Immature natural killer cell (primary cell): ENCODE measurements at places on chromosomes 4 and X.

GRCh38 chr4:78863254-78863869 lies 75.9 kb downstream of the PAQR3 start:
- DNase-seq: no peak

- no peak for DNase-seq
Observed at GRCh38 chr4:11769434-11769833, 340.7 kb upstream of the HS3ST1 start.

DNA sequence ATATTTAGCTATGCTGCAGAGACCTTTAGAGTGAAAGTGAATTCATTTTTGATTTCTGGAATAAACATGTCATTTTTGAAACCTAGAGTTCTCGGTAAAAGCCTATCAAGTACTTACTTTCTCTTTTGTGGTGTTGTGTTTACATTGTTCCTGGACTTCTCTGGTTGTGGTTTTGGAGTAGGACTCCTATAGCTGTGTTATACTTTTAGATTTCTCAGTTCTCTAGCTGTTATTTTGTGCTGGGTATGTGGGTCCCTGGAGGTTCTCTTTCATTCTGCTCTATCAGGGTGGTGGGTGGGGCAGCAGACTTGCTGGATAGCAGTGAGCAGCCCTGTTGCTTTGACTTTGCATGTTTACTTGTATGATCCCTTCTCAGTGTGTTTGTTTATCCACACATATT lies 25.6 kb upstream of the MSMO1 start:
- peak; percentile 7 for DNase-seq

DNA sequence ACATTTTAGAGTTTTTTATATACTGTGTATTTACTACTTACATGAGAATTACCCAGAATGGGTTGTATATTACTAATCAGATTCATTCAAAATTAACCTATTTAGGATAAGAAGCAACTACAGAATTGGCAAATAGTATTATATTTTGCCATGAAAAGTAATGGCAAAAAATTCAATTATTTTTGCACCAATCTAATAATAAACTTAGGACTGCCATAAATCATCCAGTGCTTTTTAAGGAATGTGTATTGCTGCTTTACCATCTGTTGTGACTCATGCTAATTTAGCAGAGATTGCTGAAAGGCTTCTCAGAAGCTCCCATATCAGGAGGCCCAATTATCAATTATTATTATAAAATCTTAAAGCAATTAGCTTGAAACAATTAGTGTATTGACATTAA lies 24.0 kb downstream of the NPY2R start:
- no peak for DNase-seq

DNA sequence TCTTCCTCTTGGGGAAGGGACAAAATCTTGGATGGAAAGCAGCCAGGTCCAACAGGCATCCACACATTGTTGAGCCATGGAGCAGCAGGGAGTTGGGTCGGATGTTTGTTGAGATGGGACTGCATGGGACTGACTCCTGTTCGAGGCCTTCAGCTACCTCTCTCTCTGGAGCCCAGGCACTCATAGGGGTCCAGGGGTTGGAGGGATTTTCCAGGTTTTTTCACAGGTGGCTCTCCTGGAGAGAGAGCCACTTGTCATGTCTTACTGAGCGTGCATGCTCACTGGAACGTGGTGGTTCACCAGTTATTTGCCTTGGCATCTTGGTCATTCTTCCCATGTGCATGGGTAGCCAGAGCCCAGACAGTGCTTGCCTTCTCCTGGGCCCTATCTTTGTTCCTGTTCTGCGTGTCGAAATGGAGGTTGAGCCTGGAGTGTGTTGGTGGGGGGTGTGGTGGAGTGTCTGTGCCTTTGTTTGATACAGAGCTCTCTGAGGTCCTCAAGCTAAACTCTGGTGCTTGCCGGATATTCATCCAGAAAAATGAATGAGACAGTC lies 60.6 kb downstream of the NBDY start:
- no peak for DNase-seq

- no peak for DNase-seq
Observed at GRCh38 chrX:110284159-110284558, 33.7 kb downstream of the AMMECR1 start.

DNA sequence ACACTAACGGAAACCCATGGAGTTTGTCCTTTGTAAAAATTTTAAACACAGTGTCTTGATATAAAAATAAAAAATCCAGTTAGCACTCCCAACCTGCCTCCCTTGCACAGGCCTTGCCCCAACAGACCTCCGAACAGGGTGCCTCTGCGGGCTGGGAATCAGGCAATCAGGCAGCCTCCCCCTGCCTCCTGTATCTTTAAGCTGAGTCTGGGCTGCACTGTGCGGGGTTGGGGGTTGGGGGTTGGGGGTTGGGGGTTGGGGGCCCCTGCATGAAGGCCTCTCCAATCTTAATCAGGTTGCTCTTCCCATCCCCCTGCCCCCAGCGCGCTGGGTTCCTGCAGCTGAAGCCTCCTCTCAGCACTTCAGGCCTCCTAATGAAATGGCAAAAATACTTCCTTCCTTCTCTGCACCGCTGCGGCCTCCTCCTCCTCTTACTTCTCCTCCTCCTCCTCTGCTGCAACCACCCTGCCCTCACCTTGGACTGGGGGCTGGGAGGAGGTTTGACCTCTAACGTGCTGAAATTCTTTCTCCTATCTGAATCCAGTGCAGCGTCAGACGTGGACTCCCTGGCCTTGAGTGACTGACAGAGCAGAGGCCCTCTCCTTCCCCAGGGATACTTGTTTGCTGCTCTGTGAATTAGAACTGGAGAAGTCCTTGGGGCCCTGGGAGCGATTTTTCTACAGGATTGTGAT lies 26.6 kb downstream of the NLGN3 start:
- no peak for DNase-seq

GRCh38 chr4:41215969-41216293 lies 1.6 kb upstream of the APBB2 start:
- no peak for DNase-seq

GRCh38 chrX:47380268-47380667 lies 9.9 kb downstream of the ZNF157 start:
- peak; percentile 68 for DNase-seq

DNA sequence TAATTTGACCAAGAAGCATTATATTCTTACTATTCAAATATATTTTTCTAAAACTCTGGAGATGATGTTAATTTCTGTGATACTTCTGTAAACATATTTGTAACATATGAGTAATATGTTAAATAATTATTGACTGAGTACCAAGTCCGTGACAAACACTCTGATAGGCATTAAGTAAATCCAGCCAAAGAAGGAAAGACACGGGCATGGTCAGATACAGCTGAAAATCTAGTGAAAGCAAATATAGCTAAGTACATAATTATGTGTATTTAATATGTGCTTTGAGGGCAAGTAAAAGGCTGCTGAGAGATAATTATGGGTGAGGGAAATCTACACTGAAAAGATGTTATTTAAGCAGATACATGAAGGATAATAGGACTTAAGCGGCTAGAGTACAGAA lies 1263.6 kb upstream of the ADGRL3 start:
- DNase-seq: no peak

- no peak for DNase-seq
Observed at GRCh38 chrX:69813677-69814076, 197.8 kb downstream of the EDA start.

DNA sequence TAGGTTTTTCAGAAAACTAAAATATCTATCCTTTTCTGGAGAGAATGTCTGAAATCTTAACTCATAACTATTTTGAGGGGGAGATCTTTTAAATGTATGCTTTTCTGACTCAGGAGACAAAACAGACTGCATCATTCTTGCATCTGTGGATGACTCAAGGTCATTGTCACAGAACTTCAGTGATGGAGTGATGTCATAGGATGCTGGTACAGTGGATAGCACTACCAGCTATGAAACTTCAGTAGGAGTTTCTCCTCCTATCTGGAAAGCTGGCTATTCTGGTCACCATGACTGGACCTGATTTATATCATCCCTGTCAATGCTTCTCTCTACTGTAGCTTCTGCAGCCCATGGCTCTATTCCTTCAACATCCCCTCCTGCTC lies 50.3 kb downstream of the PARM1 start:
- DNase-seq: no peak

- no peak for DNase-seq
Observed at GRCh38 chrX:20147561-20147960, 5.9 kb upstream of the EIF1AX start.

DNA sequence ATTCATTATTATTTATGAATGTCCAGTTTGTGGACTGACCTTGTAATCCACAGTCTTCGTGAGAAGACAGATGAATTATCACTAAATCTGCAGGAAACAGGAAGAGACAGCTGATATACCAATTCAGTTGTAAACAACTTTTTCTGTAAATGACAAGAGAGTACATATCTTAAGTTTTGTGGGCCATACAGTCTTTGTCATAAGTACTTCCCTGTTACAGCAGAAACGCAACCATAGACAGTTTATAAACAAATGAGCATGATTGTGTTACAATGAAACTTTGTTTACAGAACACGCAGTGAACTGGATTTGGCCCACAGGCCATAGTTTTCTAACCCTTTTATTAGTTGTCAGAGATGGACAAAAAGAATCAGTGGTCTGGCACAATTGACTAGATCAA lies 443.4 kb downstream of the PDGFC start:
- no peak for DNase-seq

GRCh38 chr4:128630871-128631270 lies 178.6 kb upstream of the JADE1 start:
- DNase-seq: no peak

DNA sequence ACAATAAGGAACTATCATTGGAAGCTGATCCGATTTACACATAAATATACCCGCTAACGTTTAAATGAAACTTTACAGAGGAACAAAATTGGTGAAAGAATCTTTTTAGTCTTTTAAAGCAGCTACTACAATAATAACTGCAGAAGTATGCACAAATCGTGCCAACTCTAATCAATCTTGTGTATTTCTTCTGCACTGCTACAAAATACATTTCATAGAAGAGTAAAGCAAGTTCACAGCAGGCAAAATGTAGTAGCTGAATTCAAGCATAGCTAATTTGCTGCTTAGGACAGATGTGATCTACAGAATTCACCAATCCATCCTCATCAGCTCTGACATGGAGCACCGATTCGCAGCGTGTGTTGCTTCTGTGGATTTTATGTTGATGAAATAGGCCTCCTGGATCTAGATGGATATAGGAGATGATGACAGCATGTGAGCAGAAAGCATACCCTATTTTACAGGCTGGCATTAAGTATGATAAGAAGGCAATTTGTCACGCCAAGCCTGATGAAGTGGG lies 367.3 kb upstream of the FGF13 start:
- DNase-seq: no peak

DNA sequence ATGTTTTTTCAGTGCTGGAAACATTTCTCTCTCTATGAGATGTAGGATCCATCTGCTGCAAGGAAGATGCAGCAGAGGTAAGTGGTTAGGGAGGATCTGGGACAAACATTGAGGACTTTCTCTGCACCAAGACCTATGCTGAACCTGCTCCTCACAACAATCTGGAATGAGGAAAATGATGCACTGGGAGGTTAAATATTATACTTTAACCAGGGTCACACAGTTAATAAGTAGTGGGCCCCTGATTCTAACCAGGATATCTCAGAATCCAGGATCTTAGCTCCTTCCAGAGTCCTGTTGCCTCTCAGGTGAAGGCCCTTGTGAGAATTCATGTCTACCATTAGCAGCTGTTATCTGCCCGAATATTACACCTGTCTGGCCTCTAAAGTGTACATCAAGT lies 7.0 kb downstream of the CXCL9 start:
- DNase-seq: no peak

DNA sequence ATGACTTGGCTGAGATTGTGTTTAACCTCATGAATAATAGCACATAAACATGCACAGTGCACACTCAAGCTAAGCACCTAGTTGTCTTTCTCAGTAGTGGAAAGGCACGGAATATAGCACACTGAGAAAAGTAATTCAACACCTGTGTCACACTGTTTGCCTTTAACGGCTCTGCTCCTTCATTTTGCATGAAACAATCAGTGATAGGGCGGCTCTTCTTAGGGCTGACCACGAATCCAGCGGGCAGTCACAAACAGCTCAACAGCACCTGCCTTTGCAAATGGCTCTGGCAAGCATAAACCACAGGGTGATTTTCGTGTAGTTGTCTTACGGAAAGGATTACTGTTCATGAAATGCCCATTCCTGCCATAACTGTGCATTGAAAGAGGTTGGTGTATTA lies 954.0 kb upstream of the TENM3 start:
- DNase-seq: no peak

DNA sequence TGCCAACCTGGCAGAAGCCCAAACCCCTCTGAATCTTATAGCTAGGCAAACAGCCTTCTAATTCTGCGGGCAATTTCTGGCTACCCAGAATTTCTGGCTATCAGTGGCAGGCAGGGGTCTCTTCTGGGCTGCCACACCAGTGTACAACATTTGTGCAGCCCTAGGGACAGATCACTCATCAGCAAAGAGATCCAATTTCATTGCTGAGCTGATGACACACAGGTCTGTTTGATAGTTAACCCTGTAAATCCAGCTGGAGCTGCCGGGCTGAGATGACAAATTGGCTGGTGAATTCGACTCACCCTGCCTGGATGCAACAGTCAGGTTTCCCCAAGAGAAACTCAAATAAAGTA lies 2.4 kb downstream of the MID1 start:
- no peak for DNase-seq

- DNase-seq: no peak
Observed at GRCh38 chr4:62156205-62156604, 956.1 kb downstream of the ADGRL3 start.

GRCh38 chr4:171813526-171814250 lies 484 bp downstream of the GALNTL6 start:
- no peak for DNase-seq

DNA sequence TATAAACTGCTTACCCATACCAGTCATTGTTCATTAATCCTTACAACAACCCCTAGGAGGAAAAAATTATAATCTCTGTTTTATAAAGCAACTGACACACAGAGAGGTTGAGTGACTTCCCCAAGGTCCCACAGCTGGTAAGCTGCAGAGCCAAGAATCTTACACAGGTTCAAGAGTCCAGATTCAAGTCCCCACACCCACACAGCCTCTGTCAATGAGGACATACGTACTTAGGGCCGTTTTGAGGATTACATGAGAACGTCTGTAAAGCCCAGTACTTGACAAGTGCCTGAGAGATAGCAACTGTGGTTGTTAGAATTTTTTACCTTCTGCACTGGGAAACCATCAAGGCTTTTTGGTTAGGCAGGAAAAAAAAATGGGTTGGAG lies 556 bp upstream of the SLC25A43 start:
- peak; percentile 3 for DNase-seq

DNA sequence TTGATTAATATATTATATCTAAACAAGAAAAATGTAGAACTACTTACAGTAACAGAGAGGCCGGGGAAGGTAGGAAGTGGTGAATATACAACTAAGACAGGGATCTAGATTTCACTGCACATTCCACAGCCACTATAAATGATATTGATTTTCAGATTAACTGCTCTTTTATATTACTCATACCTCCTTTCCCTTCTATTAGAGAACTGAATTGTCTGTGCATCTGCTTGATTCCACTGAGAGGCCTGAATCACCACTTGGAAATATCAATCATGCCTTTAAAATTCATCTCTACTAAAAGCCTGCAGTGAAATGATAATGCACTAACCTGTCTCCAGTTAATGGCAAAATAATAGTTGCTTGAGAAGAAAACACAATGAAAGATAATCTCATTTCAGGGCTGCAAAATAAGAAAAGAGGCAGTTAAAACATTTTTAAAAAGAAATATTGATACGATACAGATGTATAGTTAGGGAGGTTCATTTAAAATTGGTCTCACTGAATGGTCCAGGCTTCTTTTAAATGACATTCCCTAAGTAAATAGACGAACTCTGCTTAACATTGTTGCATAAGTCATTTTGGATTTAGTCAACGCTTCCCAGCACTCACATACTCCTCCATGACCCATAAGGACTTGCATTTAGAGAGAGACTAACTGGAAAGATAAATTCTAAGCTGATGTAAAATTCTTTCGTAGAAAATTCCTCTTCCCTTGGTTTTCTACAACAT lies 3.8 kb downstream of the ANTXR2 start:
- no peak for DNase-seq
